WTC11 (cell line): ENCODE measurements at places on chromosomes 2 and 18. TPM values are rescaled to one million over a fixed set of nuclear protein-coding genes. Genes with fewer than 3 reads are reported as not detected.

Gene REEP1
- 0.53 to 1.9 TPM (median 0.89 TPM) in 3 replicates for total RNA-seq

Gene SNED1
- total RNA-seq: 2.5 to 3.2 TPM (median 2.7 TPM) in 3 replicates

Gene LYG2
- total RNA-seq: 0.25 TPM in 1 of 3 replicates, not detected in the others

Gene TDRD15
- not detected in 3 replicates for total RNA-seq

Gene RAMP1
- 0.62 to 1.2 TPM (median 1.0 TPM) in 3 replicates for total RNA-seq

DNA sequence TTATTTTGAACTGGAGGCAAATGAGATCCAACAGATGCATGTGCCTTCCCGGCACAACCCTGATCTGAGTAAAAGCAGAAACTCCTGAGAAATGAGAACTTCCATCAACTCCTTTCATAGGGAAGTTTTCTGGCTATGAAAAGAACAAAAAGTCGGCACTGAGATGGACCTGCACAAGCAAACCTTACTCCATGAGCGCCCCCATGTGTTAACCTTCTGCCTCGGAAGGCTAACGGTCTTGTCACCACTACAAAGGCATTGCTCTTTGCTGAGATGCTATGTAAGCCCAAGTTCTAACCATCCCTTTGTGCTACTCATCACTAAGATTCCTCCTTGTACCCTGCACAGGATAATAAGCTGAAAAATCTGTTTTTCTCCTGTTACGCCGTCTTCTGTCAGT is 57.3 kb upstream of the SULT1C3 start:
- no peaks in the 10 kb centered on the region; the same call in 1 of the 2 replicates for H3K27me3 ChIP-seq
- no peak overlapping the region for H3K4me3 ChIP-seq
- no peaks in the 10 kb centered on the region for H3K36me3 ChIP-seq
- no peak overlapping the region for H3K27ac ChIP-seq
- peak; percentile 76 for DNase-seq

- no peaks in the 10 kb centered on the region for H3K27me3 ChIP-seq
- no peaks in the 10 kb centered on the region for H3K4me1 ChIP-seq
- no peak overlapping the region for H3K4me3 ChIP-seq
- no peaks in the 10 kb centered on the region for H3K36me3 ChIP-seq
Observed at GRCh38 chr18:62018759-62019041, 125.9 kb upstream of the RNF152 start.
